Left renal cortex interstitium (tissue), 4 donors: ENCODE measurements at places on chromosomes 11 and 22. TPM values are rescaled to one million over a fixed set of nuclear protein-coding genes. Genes with fewer than 3 reads are reported as not detected.

SLC5A12 gene
- 60.3 TPM for polyA plus RNA-seq

OR51B4 gene
- polyA plus RNA-seq, result 0.33 TPM

GRCh38 chr22:50548040-50548920 lies 2.6 kb downstream of the KLHDC7B start:
- DNase-seq, result no peak

OR52N4 gene
- polyA plus RNA-seq, result not detected

DNA sequence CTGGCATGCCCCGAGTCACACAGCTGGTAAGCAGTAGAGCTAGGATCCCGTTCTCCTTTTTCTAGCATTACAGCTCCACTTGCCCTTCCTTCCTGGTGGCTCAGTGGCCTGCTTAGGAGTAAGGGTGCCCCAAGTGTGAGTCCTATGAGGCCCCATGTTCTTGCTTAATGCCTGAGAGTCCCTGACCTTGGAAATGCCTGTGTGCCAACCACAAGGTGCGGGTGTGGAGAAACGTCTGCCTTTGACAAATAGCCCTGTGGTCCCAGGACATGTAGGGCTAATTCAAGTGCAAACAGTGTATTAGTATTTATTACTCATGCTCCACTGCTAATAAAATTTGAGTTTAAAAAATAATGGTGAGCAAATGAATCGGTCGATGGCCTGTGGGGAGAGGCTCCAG lies 18.4 kb downstream of the GRIK4 start:
- DNase-seq, result no peak

CRYAB gene
- polyA plus RNA-seq, result 49.8 TPM

TPCN2 gene
- 20.8 TPM for polyA plus RNA-seq

DNA sequence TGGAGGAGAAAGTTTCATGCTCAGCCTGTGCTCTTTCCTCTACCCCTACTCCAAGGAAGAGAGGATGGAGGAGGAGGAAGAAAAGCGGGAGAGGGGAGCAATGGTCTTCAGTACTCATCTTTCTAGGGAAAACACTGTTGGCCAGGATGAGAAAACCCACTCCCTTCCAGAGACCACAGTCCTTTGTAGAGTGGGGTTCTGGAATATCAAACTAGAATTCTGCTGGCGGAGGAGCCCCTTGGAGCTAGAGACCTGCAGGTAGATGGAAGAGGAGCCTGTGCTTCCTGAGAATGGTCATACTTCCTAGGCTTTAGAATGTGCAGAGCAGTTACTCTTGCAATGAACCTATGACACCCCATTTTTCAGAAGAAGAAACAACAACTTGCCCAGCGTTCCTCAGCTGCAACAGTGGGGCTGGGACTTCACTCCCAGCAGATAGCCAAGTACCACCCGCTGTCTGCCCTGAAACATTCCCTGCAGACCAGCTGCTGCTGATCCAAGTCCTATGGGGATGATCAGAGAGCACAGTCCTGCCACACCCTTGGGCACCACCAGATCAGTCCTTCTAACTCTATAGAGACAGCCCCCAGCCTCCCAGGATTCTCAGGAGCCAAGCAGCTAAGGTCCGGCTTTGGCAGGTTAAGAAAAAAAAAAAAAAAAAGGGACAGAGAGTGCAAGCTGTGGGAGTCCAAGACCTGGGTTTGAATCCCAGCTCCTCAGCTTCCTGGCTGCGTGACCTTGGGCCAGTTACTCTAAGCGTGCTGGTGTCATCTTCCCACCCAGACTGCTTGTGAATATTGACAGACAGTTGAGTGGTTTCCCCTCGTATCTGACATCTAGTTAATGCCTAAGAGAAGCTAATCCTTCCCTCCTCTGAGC lies 664 bp downstream of the PTGDR2 start:
- no peak for DNase-seq

OR2AG2 gene
- polyA plus RNA-seq, result not detected

DNA sequence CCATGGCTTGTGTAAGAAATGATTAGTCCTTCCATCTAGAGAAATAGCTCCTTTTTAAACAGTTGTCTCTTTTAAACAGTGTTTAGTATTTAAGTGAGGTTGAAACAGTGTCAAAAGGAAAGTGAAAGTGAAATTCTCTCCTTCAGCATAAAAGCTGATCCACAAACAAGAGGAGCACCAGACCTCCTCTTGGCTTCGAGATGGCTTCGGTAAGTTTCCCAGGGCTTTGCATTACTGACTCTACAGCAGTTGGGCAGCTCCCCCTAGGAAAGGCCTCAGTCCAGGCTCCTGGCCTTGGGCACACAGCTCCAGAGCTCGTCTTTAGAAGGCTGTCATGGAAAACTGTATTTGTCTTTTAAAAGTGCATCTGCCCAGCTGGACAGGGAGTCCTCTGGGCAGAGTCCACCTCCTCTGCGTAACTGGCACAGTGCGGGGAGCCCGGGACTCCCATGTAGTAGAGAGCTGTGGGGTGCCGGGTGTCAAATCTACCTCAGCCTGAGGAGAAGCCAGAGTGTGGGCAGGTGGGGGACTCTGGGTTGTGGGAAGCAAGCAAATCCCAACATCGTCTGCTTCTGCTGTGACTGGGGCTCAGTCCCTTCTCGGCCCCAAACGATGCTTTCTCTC lies at the start of gene PLAAT4:
PLAAT4 (plus strand) TSS at position 140 of the 624 bp plus-strand sequence; CDS start at position 201, 61 bp downstream.
- no peak for DNase-seq

- no peak for DNase-seq
Measured at GRCh38 chr11:101446726-101447125, 137.1 kb downstream of the TRPC6 start.

DNA sequence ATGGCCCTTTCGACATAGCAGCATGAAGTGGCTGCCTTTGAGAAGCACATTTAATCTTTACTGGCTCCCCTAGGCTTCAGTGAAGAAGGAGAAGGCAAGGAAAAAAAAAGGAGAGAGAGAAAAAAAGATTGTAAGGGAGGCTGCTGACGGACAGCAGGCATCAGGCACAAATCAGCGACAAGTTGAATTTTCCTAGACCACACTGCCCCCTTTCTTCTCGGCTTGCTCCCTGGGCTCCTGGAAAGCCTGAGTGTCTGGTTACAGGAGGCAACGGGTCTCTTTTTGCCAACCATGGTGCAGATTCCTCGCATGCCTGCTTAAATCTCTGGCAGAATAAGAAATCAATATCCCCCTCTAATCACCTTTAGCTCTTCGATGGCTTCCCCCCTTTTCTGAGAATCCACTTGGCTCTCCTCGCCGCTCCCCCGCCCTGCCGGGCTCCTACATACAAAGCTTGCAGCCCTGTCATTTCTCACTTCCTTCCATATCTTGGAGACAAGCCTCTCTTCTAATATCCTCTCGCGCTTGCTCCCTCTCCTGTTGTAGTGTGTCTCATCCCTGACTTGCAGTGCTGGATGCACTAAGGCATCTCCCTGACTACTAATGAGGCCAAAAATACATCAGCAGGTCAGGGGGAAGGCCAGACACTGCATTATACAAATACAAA lies 14.3 kb downstream of the BLID start:
- peak; percentile 81 for DNase-seq

GRCh38 chr22:19147195-19147780 lies 2.8 kb downstream of the GSC2 start:
- DNase-seq, result no peak

GRCh38 chr22:36145881-36146280 lies 14.7 kb downstream of the APOL3 start:
- DNase-seq, result no peak

RGL4 gene
- polyA plus RNA-seq, result 2.0 TPM

GRCh38 chr11:11320825-11321224 lies 32.2 kb downstream of the CSNK2A3 start:
- no peak for DNase-seq

DNA sequence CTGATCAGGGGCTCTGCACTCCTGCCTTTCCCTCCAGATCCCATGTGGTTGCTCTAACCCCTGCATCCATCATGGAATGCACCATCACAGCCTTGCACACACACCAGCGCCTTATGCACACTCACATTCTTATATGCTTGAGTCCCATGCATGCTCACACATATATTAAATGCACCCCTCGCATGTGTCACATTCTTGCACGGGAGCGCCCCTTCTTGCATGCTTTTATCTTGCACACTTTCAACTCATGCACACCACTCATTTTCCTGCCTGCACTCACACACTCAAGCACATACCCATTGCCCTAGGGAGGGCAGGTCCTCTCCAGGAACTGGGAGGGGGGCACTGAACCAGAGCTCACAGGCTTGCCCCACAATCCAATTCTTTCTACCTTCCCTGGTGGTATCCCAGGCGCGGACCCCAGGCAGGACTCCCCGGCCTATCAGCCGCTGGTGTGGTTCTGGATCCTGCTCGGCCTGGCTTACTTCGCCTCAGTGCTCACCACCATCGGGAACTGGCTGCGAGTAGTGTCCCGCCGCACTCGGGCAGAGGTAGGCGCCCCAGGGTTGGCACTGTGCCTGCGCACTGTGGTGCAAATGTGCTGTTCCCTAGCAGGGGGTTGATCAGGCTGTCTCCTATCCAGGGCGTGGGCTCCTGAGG lies 2.3 kb upstream of the CATSPERZ start:
- no peak for DNase-seq

DNA sequence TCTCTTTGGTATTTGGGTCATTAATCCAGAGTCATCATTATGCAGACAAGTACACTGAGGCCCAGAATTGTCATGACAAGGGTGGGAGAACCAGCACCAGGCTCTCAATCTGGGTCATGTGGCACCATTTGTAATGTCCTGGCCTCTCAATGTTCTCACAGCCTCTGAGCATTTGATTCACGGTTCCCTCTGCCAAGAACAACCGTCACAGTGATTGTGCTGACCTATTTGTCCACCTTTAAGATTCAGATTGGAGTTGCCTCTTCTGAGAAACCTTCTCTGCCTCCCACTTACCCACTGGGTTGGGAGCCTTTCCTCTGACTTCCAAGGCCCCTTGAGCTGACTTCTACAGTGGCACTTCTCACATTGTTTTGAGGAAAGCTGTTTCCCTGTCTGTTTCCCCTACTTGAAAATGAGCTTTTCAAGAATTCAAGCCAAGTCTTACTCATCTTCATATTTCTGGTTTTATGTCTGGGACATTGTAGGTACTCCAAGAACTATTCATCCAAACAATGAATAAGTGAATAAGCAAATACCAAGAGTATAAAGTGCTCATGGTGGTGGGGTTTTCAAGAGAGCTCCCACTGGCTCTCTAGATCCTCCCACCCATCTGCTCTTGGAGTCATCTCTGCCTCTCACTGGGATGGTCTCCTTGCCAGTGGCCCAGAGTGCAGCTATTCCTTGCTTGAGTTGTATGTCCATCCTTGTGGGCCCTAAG lies 126.4 kb upstream of the E2F8 start:
- no peak for DNase-seq

- no peak for DNase-seq
Measured at GRCh38 chr11:97890466-97890865, 1130.3 kb upstream of the CNTN5 start.

DNA sequence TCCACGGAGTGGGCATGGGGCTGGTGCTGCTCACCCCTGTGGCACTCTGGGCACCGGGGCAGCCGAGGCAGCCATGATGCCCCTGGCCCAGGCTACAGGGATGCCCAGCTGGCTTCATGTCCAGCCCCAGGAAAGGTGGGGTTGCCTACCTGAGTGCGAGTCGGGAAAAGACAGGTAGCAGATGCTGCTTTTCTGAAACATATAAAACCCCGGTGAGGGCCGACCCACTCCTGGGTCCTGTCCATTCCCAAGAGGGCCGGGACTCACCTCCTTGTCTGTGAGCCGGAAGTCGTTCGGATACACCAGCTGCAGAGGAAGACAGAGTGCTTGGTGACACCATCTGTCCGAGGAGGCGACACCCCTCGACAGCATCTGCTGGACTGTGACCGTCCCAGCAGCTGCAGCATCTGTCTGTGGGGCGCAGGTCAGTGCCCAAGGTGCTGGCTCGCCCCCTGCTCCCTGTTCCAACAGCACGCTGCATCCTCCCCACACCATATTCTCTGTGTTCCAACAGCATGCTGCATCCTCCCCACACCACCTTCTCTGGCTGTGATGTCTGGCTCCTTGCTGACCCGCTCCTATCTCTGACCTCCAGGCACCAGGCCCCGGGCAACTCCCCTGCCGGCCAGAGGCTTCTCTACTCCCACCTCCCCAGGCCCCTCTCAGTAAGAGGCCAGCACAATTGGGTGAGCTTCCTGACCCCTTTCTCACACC lies 8.0 kb downstream of the DENND6B start:
- no peak for DNase-seq

DNA sequence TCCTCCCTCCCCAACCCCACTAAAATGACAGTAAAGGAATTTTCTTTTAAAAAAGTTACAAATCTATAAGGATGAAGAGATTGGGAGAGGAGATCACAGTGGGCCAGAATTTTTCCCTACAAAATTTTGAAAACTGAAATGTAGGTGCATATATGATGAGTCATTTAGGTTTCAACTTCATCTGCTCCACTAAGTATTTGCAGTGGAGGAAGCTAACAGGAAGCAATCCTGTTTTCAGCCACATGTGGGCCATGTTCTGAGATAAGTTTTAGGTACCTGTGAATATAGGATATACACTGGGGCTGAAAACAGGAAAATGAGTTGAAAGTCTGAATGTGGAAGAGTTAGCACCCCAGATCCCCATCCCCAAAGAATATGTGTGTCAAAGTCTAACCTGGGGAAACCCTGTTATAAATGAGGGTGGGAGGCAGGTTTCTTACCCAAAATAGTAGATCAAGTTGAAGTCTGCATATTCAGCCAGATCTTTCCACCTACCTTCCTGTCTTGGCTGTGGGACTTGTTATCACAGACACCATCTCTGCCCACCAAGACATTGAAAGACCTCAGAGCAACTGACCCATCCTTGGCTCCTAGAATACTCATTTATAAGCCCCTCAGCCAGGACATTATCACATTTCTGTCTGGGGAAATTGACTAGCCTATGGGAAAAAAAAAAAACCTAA lies 87.3 kb downstream of the PACS1 start:
- DNase-seq, result no peak

NPAS4 gene
- 0.54 TPM for polyA plus RNA-seq

BBOX1 gene
- 56.1 TPM for polyA plus RNA-seq

DNA sequence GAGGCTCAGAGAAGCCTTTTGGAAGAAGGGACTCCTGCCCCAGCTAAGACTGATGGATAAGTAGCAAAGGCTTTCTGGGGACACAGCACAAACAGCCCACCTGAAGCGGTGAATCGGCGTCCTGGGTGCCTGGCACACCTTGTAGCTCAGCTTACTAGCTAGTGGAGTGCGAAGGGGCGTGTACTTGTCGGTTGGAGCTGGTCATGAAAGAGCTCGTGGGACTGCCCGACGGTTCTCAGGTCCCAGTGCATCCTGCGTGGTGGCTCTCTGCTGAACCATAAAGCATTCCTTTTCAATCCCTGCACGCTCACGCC lies 690 bp upstream of the UVRAG start:
- DNase-seq, result no peak

DNA sequence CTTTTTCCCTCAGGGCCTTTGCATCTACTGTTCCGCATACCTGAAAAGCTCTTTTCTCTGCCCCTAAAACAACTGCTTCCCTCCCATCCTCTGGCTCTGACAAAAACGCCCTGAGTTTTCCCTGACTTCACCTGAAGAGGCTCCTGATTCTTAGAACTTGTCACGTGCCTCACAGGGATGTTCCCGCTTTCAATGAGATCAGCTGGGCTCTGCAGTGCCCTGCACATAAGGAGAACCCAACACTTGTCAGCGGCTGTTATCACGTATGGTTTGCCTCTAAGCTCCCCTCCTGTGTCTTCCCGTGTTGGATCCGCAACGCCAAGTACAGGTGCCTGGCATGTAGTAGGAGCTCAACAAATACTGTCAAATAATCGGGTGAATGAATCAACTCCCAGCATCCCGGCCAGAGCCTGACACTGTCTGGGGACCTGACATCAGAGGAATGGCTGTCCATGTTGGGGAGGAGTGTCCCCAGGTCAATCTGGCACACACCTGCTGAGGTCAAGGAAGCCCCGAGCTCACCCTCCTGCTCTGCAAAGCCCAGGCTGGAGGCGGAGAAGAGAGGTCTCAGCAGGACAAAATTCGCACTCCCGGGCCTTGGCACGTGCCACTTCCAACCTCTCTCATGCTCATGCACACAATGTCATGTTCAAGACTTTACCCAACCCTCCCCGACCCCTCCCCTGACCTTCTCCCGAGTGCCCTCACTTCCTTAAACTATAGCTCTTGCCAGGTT lies 4.2 kb upstream of the GRK2 start:
- no peak for DNase-seq
